Activated naive CD8-positive, alpha-beta T cell treated with anti-CD3 and anti-CD28 coated beads, Interleukin-2, amount 50 U/mL, for 16 hours (primary cell): ENCODE measurements at places on chromosomes 5 and 9.
A peak's percentile ranks its signal among the peaks of the same experiment; 100 is the strongest.

DNA sequence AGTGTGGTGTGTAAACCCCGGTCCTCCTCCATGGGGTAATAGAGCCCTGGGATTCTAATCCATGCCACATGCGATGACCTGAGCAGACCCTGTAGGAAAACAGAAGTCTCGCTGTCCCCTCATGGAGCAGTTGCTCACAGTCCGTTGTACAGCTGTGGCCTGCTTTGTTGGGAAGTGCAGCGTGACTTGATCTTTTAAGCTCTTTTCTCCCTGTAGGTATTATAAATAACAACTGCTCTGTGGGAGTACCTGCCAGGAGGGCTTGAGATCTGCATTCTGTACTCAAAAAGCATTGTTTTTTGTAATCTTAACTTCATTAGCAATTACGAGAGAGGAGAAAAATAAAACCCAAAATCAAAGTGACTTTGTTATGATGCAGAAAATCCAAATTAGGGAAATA lies 17.3 kb downstream of the MEGF10 start:
- DNase-seq, result no peak

GRCh38 chr5:25554077-25554476 lies 909.3 kb upstream of the CDH10 start:
- no peak for DNase-seq

DNA sequence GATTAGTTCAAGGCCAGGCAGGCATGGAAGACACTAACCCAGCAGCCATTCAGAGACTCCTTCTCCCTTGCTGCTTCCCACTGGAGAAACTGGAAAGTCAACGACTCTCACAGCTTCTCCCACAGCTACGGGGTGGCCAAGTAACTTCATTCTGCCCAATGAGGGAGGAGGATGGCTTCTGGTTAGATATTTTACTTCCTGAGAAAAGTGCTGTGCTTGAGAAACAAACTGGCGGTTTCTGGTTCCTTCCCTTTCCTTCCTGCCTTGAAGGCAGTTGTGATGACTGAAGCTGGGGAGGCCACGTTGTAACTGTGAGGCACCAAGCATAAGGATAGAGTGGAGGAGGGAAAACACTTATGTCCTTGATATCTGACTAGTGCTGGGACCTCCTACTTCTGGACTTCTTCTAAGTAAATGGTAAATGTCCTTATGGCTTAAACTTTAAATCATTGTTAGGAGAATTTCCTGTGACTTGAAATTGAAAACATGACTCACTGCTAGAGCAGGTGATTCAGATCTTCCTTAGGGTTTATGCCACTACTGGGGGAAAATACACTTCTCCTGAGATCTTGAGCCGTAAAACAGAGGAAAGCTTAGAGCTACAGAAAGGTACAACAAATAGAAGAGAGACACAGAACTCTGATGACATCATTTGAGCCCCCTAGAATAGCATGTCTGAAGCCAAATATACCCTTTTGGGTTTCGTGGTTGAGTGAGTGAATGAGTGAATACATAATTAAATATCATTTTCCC lies 3.1 kb upstream of the GNPDA1 start:
- no peak for DNase-seq

GRCh38 chr5:32419791-32420190 lies 24.7 kb downstream of the ZFR start:
- no peak for DNase-seq

DNA sequence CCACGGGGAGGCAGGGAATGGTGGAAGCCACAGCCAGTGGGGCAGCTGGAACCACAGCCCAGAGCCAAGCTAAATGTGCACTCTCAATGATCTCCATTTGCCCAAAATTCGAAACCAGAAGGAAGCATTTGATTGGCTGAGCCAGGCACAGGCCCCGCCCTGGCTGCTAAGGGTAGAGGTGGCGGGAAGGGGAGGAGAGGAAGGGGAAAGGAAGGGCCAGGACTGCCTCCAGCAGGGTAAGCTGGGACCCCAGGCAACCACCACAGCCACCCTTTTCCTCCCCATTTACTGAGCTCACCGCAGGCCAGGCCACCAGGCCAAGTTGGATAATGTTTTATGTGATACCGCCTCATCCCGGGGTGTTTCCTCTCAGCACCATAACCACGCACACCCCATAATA lies 100.3 kb upstream of the RAPGEF1 start:
- no peak for DNase-seq

GRCh38 chr9:35686222-35687203 lies 3.2 kb downstream of the TPM2 start:
- DNase-seq, result no peak

GRCh38 chr5:89735082-89735481 lies 674.5 kb downstream of the CETN3 start:
- DNase-seq, result no peak

DNA sequence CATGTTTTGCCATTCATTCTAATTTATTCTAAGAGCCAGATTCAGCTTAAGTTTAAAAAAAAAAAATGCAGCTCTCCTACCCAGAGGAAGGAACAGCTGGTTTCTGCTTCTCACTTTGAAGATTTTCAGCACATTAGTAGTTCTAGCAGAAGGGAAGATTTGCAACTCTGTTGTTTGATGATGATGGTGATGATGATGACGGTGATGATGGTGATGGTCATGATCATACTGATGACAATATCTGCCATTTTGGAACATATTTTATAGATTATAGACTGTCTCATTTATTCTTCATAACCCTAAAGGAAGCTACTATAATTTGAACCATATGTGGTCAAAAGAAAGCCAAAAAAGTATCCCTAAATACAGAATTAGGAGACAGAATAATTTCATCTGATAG lies 7.9 kb upstream of the MED10 start:
- no peak for DNase-seq

GRCh38 chr9:128556926-128557634 lies 4.7 kb downstream of the SPTAN1 start:
- DNase-seq, result no peak

GRCh38 chr9:134344068-134344799 lies 18.0 kb downstream of the RXRA start:
- no peak for DNase-seq

- DNase-seq, result no peak
Observed at GRCh38 chr9:136338511-136338910, 11.2 kb downstream of the GPSM1 start.

DNA sequence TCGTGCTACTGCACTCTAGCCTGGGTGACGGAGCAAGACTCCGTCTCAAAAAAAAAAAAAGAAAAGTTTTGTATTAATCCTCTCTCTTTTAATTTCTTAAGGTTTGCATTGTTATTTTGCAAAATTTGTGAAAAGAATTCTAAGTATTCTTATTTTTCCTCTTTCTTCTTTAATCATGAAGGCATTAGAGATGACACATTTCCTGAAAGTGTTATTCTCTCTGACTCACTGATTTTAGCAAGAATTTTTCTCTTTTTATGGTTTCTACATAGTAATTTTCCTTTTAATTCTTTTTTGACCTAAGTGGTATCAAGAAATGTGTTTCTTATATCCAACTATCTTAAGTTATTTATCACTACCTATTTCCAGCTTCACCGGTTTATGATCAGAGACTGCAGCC lies 78.0 kb downstream of the NSUN2 start:
- no peak for DNase-seq

GRCh38 chr5:135460246-135461033 lies 8.3 kb upstream of the TIFAB start:
- DNase-seq, result no peak

- DNase-seq, result peak; percentile 57
Observed at GRCh38 chr5:35924950-35925722, 13.3 kb downstream of the CAPSL start.

DNA sequence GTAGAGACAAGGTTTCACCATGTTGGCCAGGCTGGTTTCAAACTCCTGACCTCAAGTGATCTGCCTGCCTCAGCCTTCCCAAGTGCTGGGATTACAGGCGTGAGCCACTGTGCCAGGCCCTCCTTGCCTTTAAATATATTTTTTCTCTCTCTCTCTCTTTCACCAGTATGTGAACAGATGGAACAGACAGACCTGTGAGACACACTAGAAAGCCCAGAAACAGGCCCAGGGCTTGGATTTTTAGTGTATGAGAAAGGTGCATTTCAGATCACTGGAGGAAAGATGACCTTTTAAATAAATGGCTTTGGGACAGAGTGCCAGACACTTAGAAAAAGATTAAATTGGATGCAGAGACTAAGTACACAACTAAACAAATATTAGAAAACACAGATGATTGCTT lies 3.1 kb downstream of the RASGEF1C start:
- DNase-seq, result no peak

GRCh38 chr5:141618030-141618803 lies 583 bp downstream of the DIAPH1 start:
- peak; percentile 27 for DNase-seq

DNA sequence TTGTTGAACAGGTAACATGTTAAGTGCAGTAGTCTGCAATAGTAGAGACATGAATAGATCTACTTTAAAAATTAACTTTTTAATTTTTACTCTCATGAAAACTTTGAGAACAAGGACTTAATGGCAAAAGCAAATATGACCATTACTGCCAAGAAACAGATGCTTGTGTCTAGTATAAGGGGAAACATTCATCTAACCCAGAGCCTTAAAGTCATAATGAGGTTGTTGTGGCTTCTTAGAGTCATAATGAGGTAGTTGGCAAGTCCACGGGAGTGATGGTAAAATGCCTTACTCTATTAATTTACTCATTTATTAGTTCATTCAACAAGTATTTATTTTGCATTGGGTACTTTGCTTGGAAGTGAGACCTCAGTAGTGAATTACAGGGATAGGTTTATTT lies 71.5 kb downstream of the JAKMIP2 start:
- no peak for DNase-seq

GRCh38 chr5:53884844-53885243 lies 324.4 kb downstream of the NDUFS4 start:
- no peak for DNase-seq
